Fibroblast of mammary gland (primary cell): ENCODE measurements at places on chromosomes 7 and 10.
A peak's percentile ranks its signal among the peaks of the same experiment; 100 is the strongest.

- no peak for DNase-seq
These were observed 107.2 kb upstream of the TCERG1L start for GRCh38 chr10:131418681-131419080.

DNA sequence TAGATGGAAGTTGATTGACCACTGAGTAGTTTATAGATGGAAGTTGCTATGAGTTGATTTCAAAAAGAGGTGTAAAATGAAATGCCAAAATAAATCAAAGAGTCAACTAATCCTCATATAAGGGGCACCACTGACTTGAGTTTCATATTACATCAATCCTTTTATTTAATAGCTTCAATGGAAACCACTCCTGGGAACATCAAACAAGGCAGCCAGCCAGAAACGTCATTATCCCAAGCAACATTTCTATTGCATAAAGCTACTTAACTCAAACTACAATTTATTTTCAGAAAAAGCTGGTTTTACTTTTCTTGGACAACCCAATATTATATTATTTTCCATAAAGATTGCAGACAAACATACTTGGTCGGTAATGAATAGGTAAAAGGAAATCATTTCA, 162.1 kb downstream of the TSPAN12 start:
- DNase-seq: peak; percentile 22

GRCh38 chr7:12578930-12579640, 8.6 kb downstream of the SCIN start:
- DNase-seq: no peak

GRCh38 chr7:120554960-120555571, 282.1 kb downstream of the KCND2 start:
- peak; percentile 76 for DNase-seq

- DNase-seq: no peak
These were observed 192.6 kb downstream of the CDCA7L start for GRCh38 chr7:21753071-21753470.

DNA sequence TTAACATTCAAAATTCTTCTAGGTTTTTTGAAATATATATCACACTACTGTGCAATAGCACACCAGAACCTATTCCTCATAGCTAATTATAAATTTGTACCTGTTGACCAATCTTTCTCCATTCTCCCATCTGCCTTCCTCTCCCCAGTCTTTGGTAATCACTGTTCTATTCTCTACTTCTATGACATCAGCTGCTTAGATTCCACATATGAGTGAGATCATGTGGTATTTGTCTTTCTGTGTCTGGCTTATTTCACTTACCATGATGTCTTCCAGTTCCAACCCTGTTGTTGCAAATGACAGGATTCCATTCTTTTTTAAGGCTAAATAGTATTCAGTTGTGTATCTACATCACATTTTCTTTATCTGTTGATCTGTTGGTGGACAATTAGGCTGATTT, 54.4 kb upstream of the CCDC6 start:
- peak; percentile 25 for DNase-seq

DNA sequence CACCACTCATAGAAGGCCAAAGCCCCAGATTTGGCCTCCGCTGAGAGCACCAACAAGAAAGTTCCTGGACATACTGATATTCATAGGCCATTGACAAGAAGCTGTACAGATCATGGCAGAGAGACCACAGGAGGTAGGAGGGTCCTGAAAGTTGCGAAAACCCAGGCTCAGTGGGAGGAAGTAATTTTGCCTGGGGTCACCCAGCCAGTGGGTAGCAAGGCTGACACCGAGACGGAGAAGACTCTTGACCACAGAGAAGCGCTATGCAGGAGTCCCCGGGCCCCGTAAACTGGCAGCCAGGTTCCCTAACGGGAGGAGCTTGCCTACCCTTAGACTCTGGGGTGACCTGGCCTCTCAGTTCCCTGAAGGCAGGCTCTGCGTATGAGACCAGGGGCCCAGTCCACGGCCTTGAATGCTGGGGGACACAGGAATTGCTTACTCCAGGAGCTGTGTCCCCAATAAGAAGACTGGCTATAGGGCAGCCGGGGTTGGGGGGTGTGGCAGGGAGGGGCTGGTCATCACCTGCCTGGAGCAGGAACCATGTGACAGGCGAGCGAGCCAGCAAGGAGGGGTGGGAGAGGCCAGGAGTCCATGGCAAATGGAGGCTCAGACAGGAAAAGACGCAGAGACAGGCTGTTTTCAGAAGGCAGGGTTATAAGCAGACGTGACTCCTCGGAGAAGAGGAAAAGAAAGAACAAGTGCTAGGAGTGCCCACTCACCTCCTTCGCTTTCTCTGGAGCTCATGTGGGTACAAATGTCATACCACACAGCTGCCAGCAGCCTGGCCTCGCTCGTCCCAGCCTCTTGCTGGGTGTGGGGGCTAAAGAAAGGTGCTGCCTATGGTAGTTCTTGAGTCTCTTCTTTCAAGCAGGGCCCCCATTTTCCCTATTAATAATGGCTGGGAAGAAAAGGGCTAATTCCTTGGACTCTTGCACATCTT, 24.6 kb upstream of the NPFFR1 start:
- DNase-seq: no peak

GRCh38 chr7:111827863-111828504, 265.7 kb upstream of the IMMP2L start:
- peak; percentile 49 for DNase-seq

- peak; percentile 56 for DNase-seq
These were observed 27.3 kb downstream of the HYAL4 start for GRCh38 chr7:123871998-123872867.

GRCh38 chr7:19112274-19113001, 5.0 kb downstream of the TWIST1 start:
- DNase-seq: peak; percentile 88

- peak; percentile 52 for DNase-seq
These were observed 137.4 kb downstream of the TNS3 start for GRCh38 chr7:47444376-47445098.

DNA sequence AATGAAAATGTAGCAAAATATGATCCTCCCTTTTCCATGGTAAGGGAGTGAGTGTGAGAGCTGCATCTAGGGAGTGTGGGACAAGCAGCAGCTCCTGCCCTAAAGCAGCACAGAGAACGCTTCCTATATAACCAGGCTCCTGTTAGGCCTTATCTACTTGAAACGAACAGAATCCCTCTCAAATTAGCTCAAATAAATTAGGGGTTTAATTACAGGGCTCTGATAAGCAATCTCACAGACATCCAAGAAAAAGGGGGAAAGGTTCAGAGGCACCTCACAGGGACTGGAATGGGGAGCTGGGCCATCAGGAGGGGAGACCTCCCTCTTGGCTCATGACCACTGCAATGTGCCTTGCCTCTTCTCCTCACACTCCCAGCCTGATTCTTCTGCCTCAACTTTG, 57.9 kb downstream of the PLPP4 start:
- DNase-seq: no peak

- no peak for DNase-seq
These were observed 85.4 kb upstream of the PDGFA start for GRCh38 chr7:604884-605531.

DNA sequence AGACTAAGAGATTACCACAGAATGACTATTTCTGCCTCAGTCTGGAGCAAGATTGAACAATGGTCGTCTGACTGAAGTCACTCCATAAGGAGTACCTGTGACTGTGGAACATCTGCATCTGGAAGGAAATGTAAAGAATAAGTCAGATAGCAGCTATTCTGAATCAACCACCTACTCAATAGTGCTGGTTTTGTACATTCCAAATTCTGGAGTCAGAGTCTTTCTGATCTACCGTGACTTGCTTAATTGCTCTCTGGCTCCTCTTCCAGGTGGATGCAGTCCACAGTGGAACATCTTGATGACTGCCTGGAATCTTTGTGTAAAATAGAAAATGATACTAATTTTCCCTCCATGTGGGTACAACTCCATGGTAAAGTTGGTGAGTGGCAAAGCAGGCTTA, 156.3 kb upstream of the SEMA3C start:
- DNase-seq: peak; percentile 51

DNA sequence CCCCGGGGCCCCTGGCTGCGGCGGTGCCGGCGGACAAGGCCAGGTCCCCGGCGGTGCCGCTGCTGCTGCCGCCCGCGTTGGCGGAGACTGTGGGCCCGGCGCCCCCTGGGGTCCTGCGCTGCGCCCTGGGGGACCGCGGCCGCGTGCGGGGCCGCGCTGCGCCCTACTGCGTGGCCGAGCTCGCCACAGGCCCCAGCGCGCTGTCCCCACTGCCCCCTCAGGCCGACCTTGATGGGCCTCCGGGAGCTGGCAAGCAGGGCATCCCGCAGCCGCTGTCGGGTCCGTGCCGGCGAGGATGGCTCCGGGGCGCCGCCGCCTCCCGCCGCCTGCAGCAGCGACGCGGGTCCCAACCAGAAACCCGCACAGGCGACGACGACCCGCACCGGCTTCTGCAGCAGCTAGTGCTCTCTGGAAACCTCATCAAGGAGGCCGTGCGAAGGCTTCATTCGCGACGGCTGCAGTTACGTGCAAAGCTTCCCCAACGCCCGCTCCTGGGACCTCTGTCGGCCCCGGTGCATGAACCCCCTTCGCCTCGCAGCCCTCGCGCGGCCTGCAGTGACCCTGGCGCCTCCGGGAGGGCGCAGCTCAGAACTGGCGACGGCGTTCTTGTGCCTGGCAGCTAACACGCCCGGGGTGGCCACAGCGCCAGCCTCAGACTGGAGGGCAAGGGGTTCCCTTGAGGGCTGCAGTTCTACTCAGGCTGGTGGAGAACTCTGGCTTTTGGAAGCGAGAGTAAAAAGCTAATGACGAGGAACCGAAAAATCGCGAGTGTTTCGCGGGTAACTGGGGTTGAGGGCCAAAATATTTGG, 804 bp downstream of the FRAT1 start:
- DNase-seq: peak; percentile 14

- DNase-seq: no peak
These were observed 415.9 kb downstream of the RPS24 start for GRCh38 chr10:78449554-78449953.

DNA sequence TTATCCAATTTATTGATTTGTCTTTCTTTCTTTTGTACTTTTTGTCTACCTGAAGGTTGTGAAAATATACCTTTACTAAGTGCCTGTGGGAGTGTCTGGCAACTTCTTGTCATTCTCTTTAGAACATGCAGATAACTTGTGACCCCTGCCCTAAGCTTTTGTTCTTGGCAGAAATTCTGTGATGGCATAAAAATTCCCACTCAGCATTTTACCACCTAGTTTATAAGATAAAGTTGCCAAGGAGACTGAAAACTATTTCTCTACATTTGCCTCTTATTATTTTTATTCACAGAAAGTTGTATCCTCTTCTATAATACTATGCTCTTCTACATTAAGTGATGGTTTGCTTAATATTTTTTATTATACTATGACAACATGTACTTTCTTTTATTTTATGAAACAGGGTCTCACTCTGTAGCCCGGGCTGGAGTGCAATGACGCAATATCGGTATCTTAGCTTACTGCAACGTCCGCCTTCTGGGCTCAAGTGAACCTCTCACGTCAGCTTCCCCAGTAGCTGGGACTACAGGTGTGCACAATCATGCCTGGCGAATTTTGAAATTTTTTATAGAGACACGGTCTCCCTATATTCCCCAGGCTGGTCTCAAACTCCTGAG, 683.5 kb downstream of the ANKRD7 start:
- DNase-seq: no peak

- no peak for DNase-seq
These were observed 561.1 kb downstream of the TCERG1L start for GRCh38 chr10:130750441-130750840.

DNA sequence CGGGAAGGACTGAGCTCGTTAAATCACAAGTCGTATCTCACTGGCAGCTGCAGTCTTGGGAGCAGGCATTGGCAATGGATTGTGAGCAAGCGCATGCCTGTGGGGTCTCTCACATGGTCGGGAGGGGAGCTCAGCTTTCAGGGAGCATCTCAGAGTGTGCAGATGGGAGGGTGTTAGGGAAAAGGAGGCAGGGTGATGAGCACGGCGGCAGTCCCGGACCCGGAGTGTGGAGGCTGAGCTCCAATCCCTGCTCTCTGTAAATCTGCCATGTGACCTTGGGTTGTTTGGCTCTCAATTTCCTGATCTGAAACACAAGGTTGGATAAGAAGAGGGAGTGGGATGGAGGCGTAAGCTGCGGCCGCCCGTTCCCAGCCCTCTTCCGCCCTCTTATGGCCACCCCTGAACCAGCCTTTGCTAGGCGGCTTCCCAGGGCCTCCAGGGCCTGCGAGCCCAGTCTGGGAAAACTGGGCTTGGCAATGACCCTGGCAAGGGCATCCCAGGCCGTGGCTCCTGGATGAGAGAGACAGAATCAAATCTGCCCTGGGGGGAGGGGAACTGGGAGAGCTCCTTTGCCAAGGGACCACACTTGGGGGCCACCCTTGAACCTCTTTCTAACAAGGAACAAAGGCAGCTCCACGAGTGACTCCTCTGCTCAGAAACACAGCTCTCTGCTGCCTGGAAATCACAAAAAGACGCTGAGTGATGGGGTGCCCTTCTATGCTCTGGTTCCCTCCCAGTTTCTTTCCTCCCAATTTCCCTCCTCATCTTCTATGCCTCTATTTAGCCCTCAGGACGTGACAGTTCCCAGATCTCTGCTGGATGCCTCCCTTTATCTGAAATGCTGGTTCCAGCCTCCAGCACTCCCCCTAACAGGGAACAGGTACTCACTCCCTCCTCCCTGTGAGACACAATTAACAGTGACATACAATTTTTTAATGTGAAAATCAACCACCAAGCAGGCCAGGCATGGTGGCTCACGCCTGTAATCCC, 41.7 kb upstream of the LOXL4 start:
- DNase-seq: peak; percentile 83

DNA sequence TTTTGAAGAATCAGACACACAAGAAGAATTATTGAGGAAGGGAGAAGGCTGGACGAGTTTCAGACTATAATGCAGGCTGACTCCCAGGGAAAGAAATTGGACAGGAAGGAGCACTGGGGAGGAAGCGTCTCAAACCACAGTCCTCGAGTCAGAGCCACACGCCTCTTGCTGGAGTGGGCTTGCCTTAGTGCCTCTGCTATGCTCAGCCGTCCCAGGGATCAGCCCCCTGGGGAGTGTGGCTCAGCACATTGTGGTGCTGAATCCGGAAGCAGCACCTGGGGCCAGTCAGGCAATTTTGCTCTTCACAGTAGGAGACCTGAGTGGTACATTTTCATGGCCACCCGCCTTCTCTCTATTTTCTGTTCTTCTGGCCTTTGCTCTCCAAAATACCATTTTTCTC, 67.4 kb upstream of the SLC35G1 start:
- peak; percentile 7 for DNase-seq

DNA sequence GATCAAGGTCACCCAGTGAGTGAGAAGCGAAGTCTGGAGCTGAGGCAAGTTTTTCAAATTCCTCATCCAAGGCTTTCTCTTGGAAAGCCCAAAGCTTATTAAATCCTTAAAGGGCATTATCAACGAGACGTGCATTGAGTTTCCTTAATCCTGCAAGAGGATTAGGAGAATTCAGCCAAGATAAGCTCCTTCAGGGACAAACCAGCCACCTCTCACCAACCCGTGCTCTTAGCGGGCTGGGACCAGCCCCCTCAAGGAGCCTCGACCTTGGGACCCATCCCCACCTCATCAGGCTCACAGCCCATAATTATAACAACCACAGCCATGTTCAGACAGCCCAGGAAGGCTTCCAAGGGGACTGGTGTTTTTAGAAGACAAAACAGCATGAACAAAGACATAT, 12.0 kb upstream of the SLC29A4 start:
- DNase-seq: no peak

GRCh38 chr10:24944512-24945255, 7.7 kb downstream of the PRTFDC1 start:
- peak; percentile 92 for DNase-seq
